Cardiac fibroblast (primary cell): ENCODE measurements at places on chromosomes 6 and 20.

GRCh38 chr6:14380901-14381828 lies 263.6 kb downstream of the CD83 start:
- DNase-seq, result no peak

DNA sequence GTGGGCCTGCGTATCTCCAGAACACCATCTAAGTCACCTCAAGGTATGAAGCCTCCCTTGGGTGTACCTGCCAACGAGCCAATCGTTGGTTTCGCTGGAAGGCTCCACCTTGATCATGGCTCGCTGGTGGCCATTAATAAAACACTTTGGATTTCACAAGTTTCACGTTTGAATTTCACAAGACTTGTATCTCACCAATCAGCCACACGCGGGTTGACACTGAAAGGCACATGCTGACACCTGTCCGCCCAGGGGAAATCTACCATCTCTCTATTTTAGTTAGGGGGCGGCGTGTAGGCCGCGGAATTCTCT lies 586 bp upstream of the HMGA1 start:
- peak; percentile 30 for DNase-seq

DNA sequence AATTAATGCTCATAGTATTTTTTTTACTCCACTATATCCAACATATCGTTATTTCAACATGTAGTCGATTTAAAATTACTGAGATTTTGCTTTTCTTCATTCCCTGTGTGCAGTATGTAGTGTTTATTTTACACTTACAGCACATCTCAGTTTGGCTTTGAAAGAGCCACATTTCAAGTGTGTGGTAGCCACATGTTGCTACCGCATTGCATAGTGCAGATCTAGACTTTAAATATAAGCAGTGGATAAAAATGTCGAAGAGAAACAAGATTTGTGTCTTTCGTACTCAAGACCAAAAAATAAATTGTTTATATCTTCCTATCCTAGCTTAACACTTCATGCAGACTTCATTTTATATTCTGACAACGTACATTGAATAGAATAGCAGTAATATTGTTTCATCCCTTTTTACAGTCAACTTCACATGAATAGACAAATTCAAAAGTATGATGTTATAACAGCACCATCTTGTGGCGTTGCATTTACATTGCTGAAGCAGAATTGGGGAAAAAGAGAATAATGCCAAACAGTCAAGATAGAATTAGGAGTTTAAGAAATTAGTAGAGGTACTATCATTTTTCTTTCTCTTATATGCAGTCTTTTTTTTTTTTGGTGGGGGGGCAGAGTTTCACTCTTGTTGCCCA lies 29.9 kb downstream of the FBXO5 start:
- peak; percentile 70 for DNase-seq

DNA sequence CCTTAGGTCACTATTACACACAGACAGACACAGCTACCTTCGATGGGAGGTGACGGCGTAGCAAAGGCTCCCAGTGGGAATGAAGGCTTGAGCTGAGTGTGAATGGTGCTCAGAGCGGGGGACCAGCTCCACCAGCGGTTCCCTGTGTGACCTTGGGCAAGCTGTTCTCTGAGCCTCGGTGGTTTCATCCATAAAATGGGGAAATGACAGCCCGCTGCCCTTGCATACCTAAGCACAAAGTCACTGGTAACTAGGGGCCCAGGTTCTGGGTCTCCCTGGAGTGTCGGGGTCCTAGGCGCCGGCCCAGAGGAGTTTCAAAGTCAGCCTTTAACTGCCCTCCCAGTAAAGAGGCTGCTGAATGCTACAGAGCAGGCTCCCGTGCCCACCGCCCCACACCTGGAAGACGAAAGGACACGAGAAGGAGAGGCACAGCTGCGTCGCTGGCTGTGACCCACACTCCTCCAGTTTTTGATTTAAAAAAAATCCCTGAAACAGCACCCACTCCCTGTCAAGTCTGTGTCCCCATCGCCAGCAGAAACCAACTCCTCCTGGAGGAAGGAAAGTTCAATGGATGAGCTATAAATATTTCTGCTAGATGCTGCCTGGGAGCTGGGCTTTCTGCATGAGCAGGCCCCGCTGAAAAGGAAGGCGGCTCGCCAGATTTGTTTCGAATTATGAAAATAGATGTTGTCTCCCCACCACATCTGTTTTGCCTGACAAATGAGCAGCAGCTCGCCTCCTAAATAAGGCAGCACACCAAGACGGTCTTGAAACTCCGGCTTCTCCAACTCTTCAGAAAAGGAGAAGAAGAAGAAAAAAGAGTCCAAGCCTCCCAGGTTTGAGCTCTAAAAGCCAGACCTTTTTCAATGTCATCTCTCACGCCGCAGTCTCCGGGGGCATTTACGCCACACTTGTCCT lies 27.4 kb downstream of the PMEPA1 start:
- DNase-seq, result no peak

- no peak for DNase-seq
Measured at GRCh38 chr20:3887876-3888620, 1.1 kb upstream of the PANK2 start.

- no peak for DNase-seq
Measured at GRCh38 chr20:57425150-57426013, 34.2 kb downstream of the RBM38 start.

DNA sequence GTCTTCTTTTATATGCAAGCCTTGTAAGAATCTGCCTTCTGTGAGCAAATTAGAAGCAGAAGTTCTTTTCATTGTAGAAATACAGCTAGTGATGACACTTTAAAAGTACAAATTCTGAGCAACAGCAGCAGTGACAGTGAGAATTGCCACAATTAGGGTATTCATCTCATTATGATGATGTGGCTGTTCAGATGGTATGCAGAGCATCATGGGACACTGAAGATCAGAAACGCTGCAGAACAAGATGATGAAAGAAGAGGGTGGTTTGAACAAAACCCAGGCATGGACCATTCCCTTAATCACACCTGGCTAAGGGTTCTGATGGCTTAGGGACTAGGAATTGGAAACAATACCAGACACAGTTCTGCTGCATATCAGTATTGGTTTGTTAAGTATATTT lies 312.7 kb upstream of the TBX18 start:
- no peak for DNase-seq

DNA sequence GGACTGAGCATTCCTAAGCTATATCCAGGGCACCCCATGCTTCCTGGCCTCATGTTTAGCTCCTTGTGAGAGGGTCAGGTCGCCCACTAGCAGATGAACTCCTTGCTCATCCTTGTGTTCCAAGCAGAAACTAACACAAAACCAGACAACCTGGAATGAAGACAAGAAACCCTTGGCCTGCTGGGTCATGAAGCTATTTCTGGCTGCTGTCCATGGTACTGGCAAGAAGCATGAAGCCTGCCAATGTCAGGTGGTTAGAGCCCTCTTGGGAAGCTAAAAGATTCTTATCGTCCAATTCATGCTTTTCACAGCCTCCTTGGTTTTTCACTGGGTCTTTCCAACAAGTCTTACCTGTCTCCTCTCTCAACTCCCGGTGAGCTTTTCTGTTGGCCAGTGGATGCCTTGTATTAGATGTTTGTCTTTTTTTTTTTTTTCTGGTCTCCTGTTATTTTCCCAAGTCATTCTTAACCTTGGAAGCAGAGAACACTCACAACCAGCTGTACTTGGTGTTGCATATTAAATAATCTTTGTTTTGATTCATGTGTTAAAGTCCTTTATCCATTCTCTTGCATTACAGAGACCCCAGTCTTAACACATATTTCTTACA lies 180.3 kb downstream of the ANKRD60 start:
- DNase-seq, result peak; percentile 45

GRCh38 chr20:1702855-1703254 lies 45.3 kb upstream of the SIRPG start:
- DNase-seq, result no peak

GRCh38 chr20:40416274-40416673 lies 272.8 kb downstream of the MAFB start:
- no peak for DNase-seq

GRCh38 chr6:37699138-37699766 lies 1.6 kb upstream of the MDGA1 start:
- no peak for DNase-seq

DNA sequence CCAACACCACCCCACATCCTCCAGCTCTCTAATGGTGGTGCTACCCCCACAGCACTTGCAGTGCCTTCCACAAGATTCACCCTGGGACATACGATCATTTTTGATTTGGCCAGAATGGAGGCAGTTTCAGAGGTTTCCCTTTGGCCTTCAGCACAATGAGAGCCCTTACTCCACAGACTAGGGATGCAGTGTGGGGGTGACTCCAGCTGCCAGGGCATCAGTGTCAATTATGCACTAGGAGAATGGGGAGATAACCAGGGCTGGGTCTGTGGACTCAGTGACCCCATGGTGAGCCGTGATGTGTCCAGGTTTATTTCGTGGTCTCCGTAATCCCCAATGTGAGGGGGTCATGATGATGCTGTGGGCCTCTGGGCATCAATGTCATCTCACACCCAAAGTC lies 31.5 kb upstream of the MICB start:
- no peak for DNase-seq

DNA sequence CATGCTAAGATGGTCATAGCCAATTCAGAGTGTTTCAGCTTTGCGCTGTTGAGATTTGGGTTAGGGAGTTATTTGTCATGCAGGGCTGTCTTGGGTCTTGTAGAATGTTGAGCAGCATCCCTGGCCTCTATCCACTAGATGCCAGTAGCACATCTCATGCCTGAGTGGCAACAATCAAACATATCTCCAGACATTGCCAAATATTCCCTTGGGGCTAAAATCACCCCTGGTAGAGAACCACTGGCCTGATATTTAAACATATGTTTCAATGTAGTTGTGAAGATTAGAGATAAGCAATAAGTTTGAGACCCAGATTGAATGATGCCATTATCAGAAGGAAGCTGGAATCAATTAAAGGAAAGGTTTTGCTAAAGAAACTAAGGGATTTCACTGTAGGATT lies 463.3 kb downstream of the DOK5 start:
- DNase-seq, result no peak

GRCh38 chr20:3156811-3157619 lies 2.6 kb downstream of the FASTKD5 start:
- peak; percentile 18 for DNase-seq

DNA sequence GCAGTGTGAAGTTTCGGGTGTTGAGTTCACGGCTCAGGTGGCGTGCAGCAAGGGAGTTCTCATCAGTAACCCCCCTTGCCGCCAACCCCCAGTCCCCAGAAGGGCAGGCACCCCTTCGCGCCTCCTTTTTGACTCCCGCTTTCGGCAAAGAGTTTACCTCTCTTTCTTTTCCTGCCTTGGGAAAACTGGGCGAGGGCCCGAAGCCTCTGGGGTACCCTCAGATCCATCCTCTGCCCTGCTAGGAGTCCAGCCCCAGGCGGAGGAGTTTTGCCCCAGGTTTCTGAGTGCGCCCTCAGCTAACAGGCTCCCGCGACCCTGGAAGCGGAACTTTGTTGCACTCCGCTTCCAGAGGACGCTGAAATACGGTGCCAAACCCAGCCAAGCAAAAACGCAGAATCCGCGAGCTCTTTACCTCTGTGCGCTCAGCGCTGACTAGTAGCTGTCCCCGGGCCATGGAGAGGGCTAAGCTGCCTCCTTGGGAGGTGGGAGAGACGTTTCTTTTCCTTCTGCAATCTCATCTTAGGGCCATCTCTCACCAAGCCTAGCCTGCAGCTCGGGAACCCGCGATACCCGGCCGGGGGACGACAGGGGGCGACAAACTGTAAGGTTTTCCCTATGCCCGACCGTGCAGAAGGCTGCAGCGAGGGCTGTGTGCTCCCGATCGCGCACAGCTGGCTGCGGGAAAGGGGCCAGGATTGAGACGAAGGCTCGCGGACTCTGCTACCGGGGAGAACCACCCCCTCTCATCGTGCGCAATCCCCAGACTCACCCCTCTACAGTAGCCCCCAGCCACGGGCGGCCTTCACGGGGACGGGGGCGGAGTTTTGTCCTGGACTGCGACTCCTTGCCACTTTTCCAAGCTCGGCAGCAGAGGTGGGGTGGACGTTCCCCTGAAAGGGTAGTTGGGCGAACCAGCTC lies 2.7 kb upstream of the PAX1 start:
- peak; percentile 24 for DNase-seq
